DND-41 (cell line): ENCODE measurements at places on chromosomes 16 and 17.

GRCh38 chr16:71781741-71782140 lies 26.9 kb downstream of the AP1G1 start:
- DNase-seq = no peak

- DNase-seq = no peak
These were observed 8.6 kb downstream of the MAPT start for GRCh38 chr17:45902892-45903346.

- DNase-seq = no peak
These were observed 11.0 kb upstream of the PLCG2 start for GRCh38 chr16:81767987-81768592.

GRCh38 chr16:17276010-17276530 lies 194.7 kb downstream of the XYLT1 start:
- no peak for DNase-seq

- peak; percentile 34 for DNase-seq
These were observed 383 bp downstream of the ZNF598 start for GRCh38 chr16:2009164-2009711.

GRCh38 chr17:40084477-40084876 lies 15.9 kb downstream of the NR1D1 start:
- DNase-seq = no peak

DNA sequence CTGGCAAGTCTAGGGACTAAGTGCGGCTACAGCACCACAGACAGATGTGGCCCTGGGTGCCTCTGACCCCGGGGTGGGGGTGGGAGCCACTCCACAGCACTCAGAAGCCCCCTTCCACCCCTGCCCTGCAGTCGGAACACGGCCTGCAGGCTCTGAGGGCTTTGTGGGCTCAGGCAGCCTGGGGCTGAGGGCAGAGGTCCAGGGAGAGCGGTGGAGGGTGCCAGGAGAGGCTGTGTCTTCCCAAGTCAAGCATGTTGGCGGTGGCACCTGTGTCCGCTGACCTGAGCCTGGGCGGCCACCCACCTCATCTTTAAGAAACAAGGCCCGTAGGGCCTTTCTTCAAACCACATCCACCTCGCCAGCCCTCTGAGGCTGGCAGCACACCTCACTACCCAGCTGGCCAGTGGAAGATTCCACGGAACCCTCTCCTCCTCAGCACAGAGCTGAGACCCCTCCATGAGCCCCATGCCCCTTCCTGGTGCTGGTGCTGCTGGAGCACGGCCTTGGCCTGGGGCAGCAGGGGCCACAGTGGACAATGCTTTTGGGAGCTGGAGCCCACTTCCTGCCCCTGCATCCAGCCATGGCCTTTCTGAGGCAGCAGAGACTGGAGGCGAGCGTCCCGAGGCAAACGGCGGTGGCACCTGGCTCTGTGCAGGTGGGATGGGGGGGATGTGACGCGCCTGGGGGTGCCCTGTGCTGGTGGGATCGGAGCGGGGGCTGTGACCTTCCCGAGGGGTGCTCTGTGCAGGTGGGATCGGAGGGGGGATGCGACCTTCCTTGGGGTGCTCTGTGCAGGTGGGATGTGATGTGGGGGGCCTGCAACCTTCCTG lies 77.8 kb downstream of the ZNF778 start:
- no peak for DNase-seq
